Glutamatergic neuron (in vitro differentiated cells): ENCODE measurements at places on chromosomes 3 and 15.

DNA sequence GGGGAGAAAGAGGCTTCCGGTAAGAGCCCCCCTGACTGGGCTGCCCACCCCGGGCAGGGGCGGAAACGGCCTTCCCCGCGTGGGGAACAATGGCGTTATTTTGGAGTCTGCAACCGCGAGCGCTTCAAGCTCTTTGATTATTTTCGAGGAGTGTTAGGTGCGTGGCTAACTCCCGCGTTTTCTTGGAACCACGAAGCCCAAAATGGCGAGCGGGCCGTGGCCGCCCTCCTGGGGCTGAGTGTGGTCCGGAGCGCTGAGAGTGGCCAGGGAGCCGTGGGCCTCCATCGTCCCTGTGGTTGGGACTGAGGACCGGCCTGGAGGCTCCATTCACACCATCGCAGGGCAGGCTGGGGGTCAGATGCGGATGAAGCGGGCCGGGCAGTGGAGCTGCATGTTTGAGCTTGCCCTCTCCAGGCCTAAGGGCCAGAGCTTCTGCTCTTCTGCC, 44.6 kb upstream of the POLG start:
- DNase-seq: no peak

DNA sequence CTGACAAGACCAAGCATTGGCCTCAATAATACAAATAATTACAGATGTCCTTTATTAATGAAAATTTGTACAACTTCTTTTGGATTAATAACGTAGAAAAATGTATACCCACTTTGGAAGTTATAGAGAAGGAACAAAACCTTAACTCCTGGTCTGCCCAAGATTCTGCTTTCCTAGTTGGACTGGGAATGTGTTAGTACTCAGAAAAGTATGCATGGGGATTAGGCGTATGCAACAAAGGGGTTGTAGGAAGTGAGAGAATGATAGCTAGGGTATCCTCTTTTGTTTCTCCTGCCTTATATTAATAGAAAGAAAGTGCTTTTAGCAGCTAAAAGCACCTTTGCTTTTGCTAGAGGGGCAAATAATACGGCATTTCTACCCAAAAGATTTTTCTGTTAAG, 116.2 kb upstream of the LRRFIP2 start:
- no peak for DNase-seq

DNA sequence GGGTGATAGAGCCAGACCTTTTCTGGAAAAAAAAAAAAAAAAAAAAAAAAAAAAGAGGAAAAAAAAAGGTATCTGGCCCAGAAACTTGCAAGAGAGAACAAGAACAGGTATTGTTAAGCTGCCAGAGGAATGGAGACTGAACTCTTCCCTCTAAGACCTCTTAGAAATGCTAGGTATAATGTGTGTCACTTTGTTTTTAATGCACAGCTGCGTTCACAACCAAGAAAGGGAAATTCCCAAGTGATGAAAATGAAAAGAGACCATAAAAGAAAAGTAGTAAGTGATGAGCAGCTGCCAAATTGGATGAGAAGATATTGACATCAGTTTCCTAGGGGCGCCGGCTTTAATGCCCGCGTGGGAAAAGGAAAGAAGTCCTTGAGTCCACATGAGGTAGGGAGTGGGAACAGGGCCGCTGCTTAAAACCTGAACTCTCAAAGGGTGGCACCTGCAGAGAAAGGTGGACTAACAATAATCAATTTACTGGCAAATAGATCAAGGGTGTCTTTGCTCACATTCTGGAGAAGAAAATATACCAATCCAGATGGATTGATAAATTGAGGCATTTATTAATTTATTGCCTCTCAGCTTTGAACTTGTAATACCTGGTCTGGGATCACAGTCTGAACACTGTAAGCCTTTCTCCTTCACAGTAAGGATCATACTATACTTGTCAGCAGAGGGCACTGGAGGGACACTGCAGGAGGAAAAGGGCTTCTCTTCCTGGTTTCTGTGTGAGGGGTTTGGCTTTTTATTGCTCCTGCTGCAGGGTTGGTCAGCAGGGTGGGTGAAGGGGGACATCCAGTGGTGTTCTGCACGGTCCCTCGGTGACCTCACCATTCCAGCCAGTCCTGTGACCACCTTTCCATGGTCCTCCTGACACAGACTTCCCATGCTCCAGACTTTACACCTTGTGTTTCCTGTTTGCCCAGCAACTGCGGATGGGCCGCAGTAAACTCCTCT, 131.6 kb downstream of the AQP9 start:
- peak; percentile 37 for DNase-seq

DNA sequence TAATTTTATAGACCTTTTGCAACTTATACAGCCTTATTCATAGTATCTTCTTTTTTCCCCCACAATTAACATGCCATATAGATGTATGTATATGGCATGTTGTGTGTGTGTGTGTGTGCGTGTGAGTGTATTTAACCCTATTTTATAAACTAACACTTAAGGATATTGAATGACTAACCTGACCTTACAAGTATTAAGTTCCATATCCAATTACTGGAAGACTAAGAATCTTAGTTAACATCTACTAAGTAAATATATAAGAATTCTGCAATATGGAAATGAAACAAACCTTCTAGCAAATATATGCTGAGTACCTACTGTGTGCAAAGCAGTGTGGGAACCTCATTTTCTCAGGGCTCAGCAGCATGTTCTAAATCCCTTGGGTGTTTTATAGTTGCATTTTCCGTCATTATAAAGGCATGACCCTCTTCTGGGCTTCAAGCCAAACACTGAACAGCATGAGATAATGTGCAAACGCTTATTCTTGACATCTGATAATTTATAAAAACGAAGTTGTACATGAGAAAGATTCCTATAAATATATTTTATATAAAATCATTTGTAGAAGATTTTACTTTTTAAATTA, 105.5 kb downstream of the NLGN1 start:
- no peak for DNase-seq

GRCh38 chr3:156702367-156702766, 28.0 kb downstream of the TIPARP start:
- no peak for DNase-seq

GRCh38 chr3:19972054-19972453, 25.2 kb downstream of the RAB5A start:
- DNase-seq: no peak

DNA sequence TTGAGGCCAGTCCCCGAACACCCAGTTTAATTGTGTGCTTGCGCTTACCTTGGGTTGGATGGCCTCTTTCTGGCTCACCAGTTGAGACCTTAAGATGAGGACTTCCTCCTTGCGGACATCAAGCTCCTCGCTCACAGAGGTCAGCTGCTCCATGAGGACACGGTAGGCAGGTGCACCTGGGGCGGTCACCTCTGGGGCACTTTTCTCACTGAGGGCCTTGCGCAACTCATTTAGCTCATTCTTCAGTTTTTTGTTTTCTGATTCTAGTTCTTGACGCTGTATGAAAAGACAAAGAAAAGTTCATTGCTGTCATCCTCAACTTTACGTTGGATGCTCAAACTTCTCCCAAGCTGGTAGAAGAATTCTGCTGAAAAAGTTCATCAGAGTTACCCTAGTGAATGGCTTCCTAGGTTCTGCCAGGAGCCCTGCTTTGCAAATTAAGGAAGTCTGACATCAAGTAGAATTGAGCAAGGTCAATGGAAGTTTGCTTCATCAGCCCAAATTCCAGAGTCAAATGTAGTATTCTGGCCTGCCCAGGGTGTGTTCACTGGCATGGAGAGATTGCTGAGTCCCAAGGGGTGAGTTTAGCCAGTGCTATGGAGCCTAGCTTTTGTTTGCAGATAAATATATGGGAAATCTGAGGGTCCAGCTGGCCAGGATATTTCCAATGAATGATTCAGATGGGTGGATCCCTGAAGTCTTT, 55.8 kb upstream of the MYO5C start:
- DNase-seq: no peak

DNA sequence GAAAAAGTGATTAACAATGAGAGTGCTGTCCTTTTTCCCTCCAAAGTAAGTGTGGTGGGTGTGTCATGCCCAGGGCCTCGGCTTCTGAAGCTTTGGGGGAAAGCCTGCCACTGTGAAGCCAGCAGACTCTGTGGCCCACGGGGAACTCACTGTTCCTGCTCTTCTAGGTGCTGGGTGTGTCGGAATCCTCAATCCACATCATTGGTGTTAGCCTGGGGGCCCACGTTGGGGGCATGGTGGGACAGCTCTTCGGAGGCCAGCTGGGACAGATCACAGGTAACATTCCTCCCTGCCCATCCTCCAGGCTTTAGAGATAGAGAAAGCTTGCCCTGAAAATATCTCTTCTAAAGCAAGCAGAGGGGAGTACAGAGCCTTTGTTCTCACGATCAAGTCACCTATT, 11.6 kb downstream of the PLA1A start:
- DNase-seq: no peak

- DNase-seq: no peak
Observed at GRCh38 chr3:39639344-39640236, 169.8 kb upstream of the MYRIP start.

GRCh38 chr3:11185144-11185543, 30.9 kb downstream of the HRH1 start:
- DNase-seq: no peak

GRCh38 chr3:59856934-59857460, 807.2 kb upstream of the CFAP20DC start:
- no peak for DNase-seq

- DNase-seq: no peak
Observed at GRCh38 chr3:167773584-167773983, 38.1 kb downstream of the SERPINI1 start.

GRCh38 chr3:71512000-71512399, 71.5 kb downstream of the FOXP1 start:
- no peak for DNase-seq

DNA sequence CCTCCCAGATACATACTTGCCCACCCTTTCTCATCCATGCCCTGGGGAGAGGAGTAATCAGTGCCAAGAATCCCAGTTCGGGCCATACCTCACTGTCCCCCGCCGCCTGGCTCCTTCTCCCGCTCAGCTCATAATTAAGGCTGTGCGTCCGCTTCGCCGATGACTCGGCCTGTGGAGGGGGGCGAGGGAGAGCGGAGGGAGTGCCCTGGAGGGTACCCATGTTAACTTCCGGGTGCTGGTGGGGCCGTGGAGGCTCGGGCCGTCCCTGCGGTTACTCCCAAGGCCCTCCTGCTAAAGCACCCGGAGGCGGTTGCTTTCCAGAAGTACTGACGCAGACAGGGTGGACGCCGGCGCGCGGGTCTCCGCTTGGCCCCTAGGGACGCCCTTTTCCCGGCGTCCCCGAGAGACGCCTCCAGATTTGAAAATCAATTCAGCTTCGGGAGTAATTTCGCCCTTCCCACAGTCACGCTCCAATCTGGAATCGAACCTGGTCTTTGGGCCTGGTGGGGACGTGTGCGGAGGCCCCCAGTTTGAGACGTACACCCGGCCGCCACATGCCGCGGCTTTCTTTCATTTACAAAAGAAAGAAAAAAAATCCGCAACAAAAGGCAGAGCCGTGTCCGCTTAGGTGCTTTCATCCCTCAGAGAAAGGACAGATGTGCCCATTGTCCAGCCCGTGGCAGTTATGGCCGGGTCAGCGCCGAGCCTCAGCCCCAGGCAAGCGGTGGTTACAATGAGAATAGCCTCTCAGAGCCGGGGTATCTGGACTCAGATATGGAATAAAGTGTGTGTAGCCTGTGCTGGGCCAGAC, 1.0 kb upstream of the ONECUT1 start:
- peak; percentile 56 for DNase-seq

DNA sequence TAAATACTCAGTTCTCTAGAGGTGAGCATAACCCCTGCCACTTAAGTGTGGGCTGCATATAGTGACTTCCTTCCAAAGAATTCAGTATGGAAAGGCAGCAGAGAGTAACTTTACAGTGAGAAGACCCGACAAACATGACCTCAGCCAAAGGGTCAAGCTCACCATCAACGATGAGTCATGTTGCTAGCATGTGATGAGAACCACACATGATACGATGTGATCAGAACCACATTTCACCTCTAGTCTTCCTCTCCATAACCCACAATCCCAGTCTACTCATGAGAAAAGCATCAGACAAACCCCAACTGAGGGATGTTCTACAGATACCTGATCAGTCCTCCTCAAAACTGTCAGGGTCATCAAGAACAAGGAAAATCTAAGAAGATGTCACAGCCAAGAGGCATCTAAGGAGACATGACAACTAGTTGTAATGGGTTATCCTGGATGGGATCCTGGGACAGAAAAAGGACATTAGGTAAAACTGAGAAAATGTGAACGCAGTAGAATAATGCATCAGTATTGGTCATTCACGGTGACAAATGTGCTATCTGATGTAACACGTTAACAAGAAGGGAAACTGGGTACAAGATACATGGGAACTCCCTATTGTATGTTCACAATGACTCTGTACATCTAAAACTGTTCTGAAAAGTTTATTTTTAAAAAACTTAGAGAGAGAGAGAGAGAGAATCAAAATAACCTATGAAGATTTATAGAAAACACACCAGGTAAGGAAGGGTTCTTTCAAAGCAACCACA, 28.3 kb downstream of the SEC61A1 start:
- DNase-seq: no peak

- no peak for DNase-seq
Observed at GRCh38 chr3:98325055-98325454, 28.6 kb upstream of the OR5K4 start.
